Activated T-cell treated with anti-CD3 and anti-CD28 coated beads for 24 hours (primary cell): ENCODE measurements at places on chromosomes 2 and 18.

- no peak for DNase-seq
Observed at GRCh38 chr2:70930371-70931329, 5.0 kb upstream of the ATP6V1B1 start.

DNA sequence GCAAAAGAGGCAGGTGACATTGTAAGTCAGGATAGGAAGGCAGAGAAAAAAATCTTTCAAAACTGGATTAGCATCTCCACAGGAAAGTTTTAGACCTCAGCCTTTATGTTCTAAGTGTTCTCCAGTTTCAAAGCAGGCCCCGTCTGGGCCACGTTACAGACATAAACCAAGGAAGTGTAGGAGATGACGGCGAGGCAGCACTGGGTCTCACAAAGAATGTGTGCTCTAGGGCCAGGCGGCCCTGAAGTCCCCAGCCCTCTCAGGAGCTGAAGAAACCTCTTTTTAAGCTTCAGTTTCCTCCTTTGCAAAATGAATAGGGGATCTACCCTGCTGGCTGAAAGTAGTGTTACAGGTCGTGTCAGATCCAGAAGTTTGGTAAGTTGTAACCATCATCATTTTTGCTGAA is 81.7 kb downstream of the SPRED2 start:
- DNase-seq = no peak

- no peak for DNase-seq
Observed at GRCh38 chr2:141399270-141399669, 731.5 kb downstream of the LRP1B start.

DNA sequence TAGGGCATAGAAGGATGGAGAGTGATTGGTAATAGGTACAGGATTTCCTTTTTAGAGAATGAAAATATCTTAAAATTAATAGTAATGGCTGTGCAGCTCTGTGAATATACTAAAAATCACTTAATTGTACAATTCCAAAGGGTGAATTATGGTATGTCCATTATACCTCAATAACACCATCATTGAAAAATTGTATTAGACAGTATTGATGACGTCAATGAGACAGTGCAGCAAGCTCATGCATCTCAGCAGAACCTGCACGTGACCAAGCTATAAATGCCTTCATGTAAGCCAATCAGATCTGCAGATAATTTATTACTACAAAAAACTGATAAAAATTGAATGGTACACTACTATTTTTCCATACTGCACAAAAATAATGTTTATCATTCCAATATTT is 354.4 kb upstream of the CDH19 start:
- DNase-seq = no peak

DNA sequence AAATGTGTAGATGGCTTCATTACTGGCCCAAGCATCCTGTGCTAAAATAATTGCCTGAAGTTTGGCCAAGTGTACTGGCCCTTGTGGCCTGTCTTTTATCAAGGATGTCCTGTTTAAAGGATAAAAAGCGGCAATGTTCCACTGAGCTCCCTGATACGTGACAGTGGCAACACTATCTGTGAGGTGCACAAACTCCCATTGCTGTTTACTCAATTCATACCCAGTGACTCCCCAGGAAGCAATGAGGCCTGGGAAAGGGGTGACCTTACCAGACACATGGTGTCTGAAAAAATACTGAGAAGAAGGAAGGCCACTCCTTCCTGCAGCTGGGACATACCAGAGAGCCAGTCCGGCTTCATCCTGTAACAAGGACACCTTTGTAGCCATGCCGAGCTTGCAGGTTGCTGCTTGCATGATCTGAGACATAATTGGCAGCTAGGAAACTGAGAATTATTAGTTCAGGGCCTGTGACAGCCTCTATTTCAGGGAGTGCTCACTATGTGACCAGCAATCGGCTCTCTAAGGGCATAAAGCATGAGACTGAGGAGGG is 198.5 kb upstream of the LRATD1 start:
- no peak for DNase-seq
